ENCODE measurements at places on chromosomes 3 and 15.

- DNase-seq = no peak
Observed at GRCh38 chr3:178310949-178311348, 225.3 kb upstream of the KCNMB2 start.

DNA sequence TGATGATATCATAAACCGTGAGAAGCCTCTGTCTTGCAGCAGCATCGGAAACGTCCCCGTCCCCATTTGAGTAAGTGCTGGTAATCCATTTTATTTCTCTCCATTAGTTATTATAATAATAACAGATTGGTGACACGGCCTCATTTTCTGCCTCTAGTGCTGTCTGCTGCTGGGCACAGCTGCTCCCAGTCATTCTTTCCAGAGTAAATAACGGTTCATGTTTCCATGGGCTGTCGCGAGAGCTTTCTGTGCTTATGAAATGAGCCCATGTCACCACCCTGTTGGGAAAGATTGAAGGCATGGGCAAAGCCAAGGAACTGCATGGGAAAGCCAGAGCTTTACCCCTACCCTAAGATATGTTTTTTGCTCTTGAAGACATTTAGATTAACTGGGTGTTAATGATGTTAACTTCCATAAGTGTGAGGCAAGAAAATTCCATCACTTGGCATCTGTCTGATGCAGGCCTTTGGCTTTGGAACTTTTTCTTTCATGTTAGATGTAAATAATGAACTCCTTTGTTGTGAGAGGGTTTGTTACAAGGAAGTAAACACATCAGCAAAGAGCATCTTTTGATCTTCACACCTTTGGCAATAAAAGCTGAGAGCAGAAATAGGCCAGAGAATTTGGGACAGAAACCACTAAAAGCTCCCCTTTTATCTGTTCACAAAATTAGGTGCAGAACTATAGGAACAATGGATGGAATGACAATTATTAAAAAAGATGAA lies 141.8 kb downstream of the FILIP1L start:
- no peak for DNase-seq

GRCh38 chr3:49937090-49937489 lies 2.9 kb upstream of the RBM6 start:
- DNase-seq = no peak

DNA sequence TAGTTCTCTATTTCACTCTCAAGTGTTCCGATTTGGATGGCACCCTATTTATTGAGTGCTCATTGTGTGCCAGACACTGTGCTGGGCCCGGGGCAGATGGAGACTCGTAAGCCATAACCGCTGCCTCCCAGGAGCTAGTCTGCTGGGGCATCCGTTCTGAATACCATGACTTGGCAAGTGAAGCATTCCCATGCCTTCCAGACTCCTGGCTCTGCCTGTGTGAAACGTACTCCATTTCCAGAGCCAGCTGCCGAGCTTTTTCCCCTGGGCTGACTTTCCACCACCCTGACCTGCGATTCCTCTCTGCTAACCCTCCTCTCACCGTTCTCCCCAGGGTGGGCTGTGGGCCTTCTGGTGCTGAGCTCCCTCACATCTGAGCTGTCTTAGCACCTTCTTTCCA lies 303.1 kb upstream of the CTDSPL start:
- no peak for DNase-seq

GRCh38 chr3:143628971-143629370 lies 219.3 kb downstream of the SLC9A9 start:
- no peak for DNase-seq

DNA sequence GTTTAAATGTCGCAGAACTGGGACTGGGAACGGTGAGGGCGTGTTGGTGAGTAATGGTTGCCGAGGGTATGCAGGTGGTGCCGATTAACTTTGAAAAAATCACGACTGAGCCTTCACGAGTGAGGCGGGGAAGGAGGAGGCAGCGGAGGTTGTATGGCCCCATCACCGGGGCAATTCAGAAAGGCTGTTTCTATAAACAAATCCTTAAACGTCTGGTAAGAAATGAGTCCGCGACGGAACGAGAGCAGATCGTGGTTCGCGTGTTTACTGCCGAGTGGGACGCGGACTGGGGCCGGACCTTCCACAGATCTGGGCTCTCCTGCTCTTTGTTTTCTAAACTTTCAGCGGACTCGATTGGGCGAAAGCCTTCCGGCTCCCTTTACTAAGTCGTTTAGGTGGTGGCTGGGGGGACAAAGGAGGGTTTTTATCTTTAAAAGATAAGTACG lies 2.7 kb downstream of the IGF1R start:
- peak; percentile 35 for DNase-seq

DNA sequence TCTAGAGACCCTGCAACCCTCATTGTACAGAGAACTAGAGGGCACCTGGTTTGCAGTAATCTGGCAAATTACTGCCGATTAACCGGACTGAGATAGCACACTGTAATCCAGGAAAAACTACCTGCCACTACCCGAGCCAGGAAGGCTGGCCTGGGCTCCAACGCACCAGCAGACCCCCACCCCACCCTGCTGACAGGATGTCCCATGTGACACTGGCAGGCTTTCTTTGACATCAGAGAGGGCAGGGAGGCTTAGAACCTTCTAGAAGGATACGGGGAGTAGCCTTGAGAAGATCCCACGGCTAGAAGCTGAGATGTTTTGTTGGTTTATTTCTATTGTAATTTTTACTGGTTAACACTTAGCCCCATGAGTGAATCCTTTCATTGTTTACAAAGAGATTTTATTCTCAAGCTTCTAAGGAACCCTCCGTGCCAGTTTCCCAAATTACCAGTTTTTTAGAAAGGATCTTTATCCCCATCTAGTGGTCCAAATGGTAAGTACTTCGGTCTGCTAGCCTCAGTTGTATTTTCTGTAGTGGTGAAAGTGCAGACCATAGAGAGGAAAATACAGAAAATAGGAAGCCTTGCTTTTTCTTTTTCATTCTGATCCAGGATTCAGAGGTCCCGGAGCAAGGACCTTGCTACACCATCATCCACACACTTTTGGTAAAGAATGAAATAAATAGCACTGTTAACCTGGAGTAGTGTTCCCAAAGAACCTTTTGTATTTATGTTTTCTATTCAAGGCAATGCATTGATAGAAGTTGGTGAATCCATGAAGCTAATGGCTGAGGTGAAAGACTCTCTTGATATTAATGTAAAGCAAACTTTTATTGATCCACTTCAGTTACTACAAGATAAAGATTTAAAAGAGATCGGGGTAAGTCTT lies 81.9 kb upstream of the ADAMTSL3 start:
- peak; percentile 5 for DNase-seq

DNA sequence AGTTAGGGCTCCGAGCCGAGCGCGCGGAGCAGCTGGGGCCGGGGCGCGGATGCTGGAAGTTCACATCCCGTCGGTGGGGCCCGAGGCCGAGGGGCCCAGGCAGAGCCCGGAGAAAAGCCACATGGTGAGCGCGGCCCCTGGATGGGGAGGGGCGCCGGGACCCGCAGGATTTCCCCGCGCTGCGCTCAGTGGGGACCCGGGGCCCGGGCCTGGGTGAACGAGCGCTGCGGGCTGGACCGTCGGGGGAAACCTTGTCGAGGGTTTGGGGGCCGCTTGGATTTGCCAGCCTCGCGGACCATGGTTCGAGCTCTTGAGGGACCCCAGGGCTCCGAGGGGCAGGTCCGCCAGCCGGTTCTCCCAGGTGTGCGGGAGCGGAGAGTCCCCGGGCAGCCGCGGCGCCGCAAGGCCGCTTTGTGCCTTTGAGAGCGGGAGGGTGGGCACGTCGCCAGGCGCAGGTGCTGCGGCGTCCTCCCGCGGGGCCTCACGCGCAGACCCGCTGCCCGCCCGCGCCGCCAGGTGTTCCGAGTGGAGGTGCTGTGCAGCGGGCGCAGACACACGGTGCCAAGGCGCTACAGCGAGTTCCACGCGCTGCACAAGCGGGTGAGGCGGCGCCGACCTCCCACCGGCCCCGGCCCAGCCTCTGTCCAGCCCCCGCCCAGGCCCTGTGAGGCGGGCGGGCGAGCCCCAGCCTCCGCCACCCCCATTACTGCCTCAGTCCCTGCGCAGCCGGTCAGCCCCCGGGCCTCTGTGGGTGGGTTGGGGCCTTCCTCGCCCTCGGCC lies at the start of gene SNX22:
Gene SNX22, plus strand, starts transcription at position 5 of the 780 bp plus-strand sequence. Its CDS starts 45 bp downstream, at position 50.
- DNase-seq = peak; percentile 51

DNA sequence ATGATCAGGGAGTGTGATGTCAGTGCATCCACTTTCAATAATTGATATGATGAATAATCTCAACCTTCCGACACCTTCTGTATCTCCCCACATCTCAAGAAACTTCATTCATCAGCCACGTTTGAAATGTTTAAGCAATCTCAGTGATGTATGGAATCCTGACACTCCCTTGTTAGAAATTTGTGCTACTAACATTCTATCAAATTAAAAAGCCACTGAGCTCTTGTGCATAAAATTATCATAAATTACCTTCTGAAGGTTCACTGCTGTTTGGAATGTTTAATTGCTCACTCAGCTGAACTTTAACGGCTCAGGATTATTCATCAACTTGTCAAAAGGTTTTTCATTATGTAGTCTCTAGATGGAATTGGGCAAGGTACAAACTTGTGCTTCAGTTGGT lies 108.4 kb upstream of the DPH6 start:
- no peak for DNase-seq

- DNase-seq = no peak
Observed at GRCh38 chr3:51716805-51717204, 9.9 kb downstream of the GRM2 start.

DNA sequence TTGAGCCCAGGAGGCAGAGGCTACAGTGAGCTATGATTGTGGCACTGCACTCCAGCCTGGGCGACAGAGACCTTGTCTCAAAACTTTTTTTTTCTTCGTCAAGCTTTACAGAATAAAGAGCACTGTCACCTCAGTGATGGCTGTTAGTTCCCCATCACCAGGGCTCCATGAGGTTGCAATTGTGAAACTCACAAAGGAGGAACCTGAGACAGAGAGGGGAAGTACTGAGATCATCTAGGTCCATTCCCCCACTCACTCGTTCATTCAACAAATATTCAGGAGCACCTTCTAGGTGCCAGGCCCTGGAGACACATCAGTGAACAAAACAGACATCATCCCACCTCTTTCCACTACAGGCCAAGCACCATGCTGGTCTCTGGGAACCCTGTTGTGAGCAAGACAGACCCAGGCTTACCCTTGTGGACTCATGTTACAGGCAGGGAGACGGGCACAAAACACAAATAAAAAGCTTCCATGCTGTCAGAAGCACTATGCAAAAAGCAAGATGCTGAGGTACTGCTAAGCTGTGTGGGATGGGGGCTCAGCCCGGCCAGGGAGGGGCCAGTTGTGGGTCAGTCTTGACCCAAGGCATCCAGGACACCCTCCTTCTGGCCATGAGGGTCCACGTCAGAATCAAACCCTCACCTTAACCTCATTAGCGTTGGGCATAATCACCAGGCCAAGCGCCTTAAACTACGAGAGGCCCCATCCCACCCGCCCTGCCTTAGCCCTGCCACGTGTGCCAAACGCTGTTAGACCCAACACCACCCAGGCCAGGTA lies 2.1 kb upstream of the RHO start:
- no peak for DNase-seq

DNA sequence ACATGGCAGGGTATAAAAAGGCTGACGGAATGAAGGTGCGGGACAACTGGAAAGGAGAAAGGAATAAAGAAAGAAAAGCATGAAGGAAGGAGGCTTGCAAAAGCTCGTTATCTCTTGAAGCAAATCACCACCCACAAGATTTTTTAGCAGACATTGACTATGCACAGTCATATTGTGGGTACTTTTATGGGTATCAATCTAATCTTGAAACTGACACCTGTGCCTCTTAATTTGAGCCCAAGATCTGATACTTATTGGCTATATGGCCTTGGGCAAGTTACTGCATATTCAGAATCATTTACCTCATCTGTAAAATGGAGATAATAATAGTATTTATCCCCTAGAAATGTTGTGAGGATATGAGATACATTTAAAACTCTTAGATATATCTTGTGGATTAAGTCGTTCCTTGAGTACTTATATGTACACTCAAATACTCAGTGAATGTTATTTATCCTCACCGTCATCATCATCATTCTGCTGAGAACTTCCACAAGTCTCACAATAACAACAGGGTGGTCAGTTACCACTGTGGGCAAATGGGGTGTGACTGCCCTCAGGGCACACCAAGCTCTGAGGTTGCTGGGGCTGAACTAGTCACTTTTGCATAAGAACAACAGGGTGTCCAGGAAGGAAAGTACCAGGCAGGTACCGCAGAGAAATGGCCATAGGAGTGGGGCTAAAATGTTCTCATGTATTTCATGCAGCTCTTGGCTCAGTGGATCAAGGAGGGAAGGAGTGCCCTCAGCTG lies 266.1 kb downstream of the SLC9A9 start:
- DNase-seq = no peak

GRCh38 chr15:95937128-95937528 lies 393.4 kb upstream of the NR2F2 start:
- DNase-seq = no peak

GRCh38 chr15:48385031-48385830 lies 54.0 kb downstream of the DUT start:
- DNase-seq = no peak

DNA sequence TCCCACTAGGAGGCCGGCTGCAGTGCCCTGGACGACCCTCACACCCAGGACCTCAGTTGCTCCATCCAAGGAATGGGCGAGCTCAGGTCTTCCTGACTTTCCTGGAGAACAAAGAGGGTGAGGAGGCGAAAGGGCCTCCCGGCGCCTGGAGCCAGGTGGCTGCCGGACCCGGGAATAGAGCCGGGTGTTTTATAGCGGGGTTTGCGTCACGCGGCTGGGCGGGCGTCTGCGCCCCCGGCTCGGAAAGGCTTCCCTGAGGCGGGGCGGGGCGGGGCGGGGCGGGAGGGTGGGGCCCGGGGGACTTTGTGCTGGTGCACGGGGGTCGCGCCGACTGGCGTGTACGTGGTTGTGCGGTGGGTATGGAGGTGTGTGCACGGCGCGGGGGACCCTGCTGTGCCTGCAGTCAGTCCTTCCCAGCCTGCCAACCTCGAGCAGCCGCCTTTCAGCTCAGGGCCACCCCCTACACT lies 4.6 kb upstream of the PRKCD start:
- DNase-seq = no peak

- DNase-seq = no peak
Observed at GRCh38 chr15:90354986-90355385, 2.9 kb downstream of the ZNF774 start.

DNA sequence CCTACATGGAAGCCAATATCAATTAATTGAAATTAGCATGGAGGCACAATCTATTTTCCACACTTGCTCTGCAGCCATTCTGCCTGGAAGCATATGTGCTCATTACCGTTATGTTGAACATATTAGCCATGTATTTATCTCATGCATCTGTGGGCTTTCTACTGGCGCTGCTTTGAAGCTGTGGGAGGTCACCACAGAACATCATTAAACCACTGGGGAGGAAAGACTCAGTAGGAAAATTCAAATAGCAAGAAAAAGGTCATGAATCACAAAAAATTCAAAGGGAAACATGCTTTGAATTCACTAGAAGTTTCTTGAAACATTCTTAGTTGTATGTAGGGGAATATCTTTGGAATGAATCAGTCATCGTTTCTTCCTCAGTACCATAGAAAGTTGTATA lies 652.5 kb downstream of the EDEM1 start:
- no peak for DNase-seq

- peak; percentile 93 for DNase-seq
Observed at GRCh38 chr3:179811321-179812095, 158.7 kb downstream of the USP13 start.

DNA sequence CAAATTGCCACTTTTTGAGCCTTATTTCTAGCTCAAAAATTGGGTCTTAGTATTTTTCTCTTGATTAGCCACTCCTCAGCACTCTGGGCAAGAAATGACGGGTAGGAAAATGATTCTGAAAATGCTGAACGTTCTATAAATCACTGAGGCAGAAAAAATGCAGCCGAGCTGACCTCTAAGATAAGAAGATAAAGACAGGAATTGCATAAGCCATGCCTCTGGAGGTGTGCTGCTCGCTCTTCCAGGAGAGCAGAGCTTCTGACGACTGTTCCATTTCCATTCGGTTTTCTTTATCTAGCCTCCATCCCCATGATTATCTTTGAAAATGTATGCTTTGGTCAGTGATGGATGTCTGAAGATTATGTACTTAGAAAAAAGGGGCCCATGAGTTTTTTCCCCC lies 558.8 kb upstream of the ADAMTS9 start:
- DNase-seq = no peak

All from T47D (cell line).